NCI-H526 (cell line): ENCODE measurements at places on chromosomes 1 and 21.

DNA sequence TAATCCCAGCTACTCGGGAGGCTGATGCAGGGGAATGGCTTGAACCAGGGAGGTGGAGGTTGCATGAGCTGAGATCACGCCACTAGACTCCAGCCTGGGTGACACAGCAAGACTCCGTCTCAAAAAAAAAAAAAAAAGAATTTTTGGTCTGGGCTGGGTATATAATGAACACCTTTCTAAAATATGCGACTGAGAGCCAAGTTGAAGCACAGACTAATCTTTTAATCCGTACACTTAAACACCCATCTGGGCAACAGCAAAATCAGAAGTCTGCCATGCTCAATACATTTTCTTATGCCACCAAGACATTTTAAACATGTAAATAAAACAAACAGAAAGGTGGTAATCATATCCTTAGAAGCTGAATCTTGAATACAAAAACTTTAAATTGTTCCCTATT, 31.6 kb upstream of the ABCB10 start:
- no peak for DNase-seq

DNA sequence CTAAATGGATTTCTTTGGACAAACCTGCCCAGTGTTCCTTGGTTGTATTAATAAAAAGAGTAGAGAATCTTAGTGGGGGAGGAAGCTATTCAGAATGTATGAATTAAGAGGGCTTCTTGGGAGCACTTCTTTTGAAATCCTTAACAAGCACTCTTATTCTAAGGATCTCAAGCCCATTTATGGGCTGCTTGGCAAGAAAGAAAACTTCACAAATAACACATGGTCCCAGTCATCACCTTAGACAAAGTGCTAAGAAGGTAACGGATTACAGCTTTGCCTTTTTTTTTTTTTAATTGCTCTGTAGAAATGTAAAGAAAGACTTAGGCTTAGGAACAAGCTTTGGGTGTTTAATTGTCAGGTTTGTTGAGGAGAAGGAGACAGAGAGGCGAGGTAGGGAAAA, 76.6 kb upstream of the IPO9 start:
- DNase-seq = no peak

- DNase-seq = peak; percentile 85
These were observed 29.1 kb upstream of the PARP1 start for GRCh38 chr1:226436855-226437491.

- DNase-seq = peak; percentile 19
These were observed 790 bp downstream of the TESK2 start for GRCh38 chr1:45490121-45490625.

- DNase-seq = no peak
These were observed 27.7 kb downstream of the THRAP3 start for GRCh38 chr1:36251794-36252481.

DNA sequence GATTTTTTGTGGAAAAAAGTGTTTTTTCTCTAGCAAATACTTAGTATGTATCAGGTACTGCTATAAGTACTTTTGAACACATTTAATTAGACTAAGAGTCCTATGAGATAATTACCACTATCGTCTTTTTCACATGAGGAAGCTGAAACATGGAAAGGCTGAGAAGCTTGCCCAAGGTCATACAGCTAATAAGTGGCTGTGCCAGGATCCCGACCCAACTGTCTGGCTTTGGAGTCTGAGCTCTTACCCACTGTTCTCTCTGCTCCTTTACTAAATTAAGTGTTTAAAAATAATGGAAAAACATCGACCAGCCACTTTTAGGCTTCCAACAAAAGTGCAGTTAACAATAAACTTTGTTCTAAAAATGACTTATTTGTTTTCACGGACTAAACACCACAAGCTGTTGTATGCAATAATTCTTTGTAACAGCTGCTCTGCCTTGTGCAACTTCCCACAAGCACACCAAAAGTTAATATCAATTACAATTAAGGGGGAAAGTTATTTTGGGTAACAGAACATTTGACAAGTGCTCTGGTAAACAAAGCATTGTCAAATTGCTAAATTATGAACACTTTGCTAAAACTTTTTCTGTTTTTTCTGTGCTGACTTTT, 75.7 kb downstream of the CRB1 start:
- no peak for DNase-seq

DNA sequence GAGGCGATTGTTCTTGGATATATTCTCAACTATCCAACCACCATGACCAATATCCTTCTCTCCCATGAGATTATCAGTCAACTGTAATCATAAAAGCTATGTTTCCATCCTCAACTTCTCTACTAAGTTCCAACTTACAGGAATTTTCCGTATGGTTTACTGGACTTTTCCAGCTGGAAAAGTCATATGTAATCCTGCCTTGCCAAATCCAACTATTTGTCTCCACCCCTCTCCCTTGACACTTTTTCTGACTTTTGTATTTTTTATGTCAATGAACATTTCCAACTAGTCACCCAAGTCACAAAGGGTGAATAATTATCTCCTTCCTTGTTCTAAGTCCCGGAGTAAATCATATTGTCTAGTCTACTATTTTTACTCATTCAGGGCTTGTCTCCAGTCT, 293.1 kb downstream of the USP25 start:
- DNase-seq = no peak

- DNase-seq = no peak
These were observed 17.7 kb upstream of the C1orf87 start for GRCh38 chr1:60091195-60091715.

DNA sequence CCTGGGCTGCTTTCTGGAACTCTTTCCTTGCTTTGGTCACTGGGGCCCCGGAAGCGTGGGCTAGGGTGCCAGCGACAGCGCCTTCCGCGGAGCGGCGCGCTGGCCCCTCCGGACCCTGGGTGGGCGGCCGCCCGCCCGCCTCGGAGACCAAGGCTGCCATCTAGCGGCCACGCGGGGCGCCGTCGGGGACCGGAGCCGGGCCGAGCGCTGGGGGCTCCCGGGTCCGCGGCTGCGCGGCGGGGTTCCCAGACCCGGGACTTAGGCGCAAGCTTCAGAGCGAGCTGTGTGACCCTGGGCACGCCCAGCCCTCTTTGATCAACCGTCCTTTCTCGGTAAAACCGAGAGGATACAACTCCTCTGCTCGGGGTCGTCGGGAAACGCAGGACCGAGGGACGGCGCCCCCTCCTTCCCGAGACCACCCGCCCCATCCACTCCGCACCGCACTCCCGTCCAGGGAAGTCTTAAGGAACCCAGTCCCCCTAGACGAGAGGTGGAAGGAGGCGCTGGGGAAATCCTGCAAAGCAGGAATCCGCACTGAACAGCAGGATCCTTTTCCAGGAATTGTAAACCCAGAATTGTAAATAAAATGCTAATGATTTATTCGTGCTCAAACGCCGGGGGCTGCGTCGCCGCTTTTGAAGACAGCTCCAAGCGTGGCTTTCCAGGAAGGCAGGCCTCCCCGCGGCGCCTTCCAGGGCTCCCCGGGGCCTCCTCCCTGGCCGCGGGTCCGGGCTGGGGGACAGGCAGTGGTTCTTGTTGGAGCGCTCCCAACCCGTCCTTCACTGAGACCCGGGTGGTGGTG, 41.2 kb downstream of the RRAGC start:
- DNase-seq = peak; percentile 86

GRCh38 chr1:233443040-233443760, 115.7 kb downstream of the MAP3K21 start:
- no peak for DNase-seq

DNA sequence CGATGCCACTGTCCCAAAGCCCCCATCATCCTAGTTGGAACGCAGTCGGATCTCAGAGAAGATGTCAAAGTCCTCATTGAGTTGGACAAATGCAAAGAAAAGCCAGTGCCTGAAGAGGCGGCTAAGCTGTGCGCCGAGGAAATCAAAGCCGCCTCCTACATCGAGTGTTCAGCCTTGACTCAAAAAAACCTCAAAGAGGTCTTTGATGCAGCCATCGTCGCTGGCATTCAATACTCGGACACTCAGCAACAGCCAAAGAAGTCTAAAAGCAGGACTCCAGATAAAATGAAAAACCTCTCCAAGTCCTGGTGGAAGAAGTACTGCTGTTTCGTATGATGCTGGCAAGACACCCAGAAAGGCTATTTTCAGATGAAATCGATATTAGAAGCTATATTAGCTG, 8.1 kb downstream of the RHOU start:
- DNase-seq = no peak

GRCh38 chr1:202161151-202162046, 997 bp upstream of the PTPN7 start:
- DNase-seq = no peak

DNA sequence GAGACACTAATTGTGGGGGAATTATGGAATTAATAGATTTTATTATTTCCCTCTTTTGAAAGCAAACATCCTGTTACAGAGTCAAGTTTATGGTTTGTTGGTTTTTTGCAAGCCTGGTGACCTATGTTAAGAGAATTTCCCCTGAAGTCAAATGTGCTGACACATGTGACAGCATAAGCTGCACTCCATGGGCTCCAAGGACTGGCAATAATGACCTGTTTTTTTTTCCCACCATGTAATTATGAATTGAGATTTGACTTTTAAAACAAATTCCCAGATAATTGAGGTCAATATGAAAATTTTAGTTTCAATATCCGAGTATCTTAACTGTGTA, 242.5 kb upstream of the SGIP1 start:
- DNase-seq = no peak

DNA sequence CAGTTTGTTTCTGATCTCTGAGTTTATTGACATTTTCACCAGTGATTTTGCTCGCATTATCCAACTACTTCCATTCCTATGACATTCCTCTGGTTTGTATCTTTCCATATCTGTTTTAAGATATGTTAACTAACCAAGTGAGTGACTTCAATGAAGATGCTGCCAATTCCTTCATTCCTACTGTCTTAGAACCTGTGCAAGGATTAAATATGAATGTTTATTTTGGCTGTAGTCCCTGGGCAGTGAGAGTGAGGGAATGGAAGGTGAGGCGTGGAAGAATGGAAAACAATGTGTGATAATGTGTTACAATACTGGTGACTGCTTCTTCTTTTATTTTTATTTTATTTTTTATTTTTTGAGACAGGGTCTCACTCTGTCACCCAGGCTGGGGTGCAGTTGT, 183.0 kb downstream of the SDCCAG8 start:
- no peak for DNase-seq

GRCh38 chr1:22888320-22889075, 84.2 kb downstream of the LACTBL1 start:
- DNase-seq = no peak

GRCh38 chr21:42991992-42992740, 17.8 kb downstream of the PKNOX1 start:
- no peak for DNase-seq

- peak; percentile 95 for DNase-seq
These were observed 68.5 kb downstream of the DYRK1A start for GRCh38 chr21:37435120-37435519.

- DNase-seq = no peak
These were observed 14.6 kb upstream of the PKNOX1 start for GRCh38 chr21:42959728-42960127.

- peak; percentile 89 for DNase-seq
These were observed 292.2 kb downstream of the SMYD3 start for GRCh38 chr1:246214708-246215509.

- DNase-seq = no peak
These were observed 64.6 kb downstream of the RHOU start for GRCh38 chr1:228799924-228800323.

DNA sequence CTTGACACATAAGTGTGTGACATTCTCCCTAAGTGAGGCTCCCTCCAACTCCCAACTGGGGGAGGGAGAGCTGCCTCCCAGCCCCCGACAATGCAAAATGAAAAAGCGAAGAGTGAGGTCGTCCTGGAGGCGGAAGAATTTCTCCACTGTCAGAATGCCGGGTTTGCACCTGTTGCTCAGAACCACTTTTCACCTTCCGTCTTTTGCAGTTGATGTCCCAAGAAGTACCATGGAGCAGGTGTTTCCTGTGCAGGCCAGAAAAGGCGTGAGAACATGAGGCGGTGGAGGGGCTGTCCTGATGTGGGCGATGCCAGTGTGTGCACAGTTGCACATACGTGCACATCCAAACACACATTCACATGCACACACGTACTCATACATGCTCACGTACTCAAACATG, 158.6 kb upstream of the AJAP1 start:
- no peak for DNase-seq

DNA sequence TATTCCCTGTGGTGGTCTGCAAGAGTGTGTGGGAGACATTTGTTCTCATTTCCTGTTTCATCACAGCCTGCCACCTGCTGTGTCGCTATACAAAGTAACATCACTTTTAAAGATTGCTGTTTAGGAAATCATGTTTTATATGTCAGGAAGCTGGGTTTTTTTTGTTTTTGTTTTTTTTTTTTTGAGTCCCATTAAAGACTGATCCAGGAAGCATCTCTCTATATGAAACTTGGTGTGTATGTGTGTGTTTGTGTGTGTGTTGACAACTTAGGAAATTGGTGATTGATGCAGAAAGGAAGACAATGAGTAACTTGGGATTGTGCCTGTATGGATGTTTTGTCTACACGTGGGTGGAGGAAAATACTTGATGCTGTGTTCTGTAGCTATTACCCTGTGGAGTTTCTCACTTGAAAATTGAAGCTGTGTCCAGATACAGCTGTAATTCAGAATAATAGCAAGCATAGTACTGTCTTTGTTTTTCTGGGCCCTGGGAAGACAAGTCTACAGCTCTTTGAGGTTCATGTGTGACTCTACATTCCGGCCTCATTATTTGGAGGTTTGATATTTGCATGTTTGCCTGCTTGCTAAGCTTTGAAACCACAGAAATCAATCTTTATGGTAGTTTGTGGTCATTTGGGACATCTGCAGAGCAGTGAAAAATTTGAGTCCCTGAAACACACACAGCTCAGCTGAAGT, 47.9 kb downstream of the LAMC1 start:
- DNase-seq = peak; percentile 97

- DNase-seq = no peak
These were observed 78.7 kb upstream of the TSPAN2 start for GRCh38 chr1:115168026-115168425.

DNA sequence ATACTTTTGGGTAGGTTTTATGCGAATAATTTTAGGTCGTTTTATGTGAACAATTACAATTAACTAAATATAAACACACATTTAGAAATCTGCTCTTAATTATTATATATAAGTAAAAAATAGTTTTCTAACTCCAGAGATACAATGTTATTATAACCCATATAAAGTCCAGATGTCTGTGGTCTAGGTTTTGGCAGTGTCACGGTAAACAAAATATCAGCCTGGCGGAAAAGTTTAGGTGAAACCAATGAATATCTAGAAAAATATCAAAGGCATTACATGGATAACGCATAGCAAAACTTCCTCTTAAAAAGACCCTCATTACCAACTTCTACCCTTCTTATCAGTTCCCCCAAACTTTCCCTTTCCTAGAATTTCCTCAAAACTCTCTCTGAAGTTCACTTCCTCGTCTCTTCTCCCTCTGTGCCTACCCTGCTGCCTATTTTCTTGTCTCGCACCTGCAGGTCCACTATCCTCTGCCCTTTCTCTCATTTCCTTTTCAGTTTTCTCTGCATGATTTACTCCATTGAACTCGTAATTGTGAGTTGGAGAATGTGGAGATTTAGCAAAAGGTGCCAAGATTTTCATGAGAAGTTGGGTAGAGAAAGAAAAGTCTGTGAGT, 21.8 kb downstream of the VTCN1 start:
- no peak for DNase-seq

DNA sequence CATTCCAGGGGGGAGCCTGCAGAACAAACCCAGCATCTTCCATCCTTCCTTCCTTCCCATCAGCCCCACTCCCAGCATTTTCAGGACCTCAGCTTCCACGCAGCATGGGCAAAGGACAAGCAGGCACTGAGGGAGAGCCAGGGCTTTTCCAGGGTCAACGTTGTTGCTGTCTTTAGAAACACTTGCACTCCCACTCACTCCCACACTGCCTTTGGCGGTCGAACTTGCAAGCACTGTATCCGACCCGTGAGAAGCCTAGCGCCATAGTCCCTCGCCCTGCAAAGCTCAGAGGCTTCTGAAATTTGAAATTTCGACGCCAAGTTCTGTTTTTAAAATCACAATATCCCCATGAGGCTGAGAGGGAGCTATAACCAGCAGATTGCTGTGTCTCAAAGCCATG, 47.4 kb downstream of the KCNAB2 start:
- no peak for DNase-seq
